ENCODE measurements at places on chromosomes 2 and 18.

- no peak for DNase-seq
Measured at GRCh38 chr18:76564655-76565237, 69.7 kb upstream of the ZNF516 start.

GRCh38 chr2:220767591-220768255, 804.4 kb downstream of the EPHA4 start:
- DNase-seq: no peak

DNA sequence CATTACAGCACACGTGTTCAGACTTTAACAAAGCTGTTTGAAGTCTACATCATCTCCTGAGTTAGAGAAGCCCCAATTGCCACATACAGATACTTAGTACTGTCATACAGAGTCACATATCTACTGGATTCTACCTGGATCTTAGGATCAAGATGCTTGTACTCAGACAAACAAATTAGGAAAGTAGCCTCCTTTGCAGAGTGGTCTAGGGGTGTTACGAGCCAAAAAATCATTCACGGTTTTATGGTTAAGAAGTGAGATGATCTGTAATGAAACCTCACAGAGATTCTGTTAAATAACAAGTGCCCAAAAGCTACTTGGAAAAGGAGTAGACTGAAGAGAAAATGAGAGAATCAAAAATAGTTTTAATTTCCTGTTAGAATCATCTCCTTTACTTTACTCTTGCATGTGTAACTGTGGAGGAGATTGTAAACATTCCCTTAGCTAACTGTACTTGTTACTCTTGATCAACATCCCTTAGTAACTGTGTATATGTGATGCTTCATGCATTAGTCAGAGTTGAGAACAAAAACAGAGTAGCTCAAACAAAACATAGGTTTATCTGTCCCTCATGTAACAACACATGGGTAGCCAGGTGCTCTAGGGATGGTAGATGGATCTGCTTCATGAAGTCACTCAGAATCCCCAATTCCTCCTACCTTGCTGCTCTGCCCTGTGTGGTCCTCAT, 16.4 kb upstream of the IL1RL1 start:
- no peak for DNase-seq

- no peak for DNase-seq
Measured at GRCh38 chr2:212052412-212053159, 486.0 kb downstream of the ERBB4 start.

GRCh38 chr2:120613742-120614571, 121.7 kb upstream of the GLI2 start:
- no peak for DNase-seq

DNA sequence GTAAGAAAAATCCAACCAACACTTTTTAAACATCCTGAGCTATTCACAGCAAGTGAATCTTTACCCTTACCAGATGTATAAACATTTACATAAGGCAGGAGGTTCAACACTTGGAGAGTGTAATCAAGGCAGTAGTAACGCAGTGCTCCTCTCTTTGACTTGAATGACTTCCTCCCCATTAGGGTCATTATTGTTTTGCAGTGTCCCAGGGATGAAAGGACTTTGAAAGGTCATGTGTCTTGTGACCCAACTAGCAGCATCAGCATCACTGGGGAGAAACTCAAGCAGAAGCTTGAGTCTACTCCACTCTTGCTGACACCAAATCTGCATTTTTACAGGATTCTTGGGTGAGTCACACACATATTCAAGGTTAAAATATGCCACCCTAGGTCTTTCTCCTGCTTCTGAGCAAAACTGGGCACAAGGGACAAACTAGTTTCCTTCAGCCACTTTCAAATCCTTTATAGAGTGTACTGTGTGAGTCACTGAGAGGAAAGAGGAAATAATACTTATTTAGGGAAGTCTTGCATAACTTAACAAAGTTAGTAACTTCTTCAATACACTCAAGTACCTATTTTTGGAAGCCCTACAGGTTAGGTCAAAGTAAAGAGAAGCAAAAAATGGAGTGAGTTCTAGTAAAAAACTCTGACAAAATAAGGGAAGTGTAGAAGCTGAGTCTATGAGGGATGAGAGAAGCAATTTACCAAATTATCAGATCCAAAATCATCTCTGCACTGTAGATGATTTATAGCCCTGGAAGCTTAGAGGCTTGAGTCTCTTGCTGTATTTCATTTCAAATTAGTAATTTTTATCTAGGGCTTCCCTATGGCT, 51.0 kb upstream of the EML4 start:
- no peak for DNase-seq

DNA sequence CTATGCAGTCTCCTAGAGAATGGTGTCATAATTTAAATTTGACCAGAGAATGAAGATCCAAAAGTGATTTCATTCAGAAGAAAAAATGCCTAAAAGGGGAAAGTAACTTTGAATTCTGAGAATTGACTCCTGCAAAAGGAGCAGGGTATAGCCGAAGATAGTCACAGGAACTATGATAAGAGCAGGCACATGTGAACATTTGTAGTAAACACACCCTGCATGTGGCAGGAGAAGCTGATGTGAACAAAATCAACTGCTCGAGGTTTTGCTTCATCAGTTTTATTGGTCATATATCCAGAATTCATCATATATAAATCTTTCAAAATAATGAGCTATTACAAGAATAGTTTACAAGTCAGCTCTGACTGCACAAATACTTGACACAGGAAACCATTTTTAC, 14.0 kb downstream of the MCFD2 start:
- DNase-seq: no peak

DNA sequence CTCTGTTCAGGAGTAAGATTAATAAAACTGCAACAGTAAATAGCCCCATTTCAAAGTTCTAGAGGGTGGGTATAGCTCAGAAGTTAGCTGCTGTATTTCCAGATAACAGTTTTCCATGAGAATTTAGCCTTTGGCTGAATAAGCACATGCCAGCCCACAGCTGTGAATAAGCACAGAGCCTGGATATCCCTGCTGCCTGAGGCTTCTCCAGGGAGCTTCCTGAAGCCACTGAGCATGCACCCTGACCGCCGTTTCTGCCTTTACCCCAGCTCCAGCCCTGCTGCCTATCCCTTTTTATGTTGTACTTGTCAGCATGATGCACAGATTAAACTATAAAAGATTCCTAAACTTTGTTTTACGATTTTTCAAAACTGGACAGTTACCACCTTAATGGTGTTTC, 85.3 kb downstream of the FEZ2 start:
- DNase-seq: no peak

DNA sequence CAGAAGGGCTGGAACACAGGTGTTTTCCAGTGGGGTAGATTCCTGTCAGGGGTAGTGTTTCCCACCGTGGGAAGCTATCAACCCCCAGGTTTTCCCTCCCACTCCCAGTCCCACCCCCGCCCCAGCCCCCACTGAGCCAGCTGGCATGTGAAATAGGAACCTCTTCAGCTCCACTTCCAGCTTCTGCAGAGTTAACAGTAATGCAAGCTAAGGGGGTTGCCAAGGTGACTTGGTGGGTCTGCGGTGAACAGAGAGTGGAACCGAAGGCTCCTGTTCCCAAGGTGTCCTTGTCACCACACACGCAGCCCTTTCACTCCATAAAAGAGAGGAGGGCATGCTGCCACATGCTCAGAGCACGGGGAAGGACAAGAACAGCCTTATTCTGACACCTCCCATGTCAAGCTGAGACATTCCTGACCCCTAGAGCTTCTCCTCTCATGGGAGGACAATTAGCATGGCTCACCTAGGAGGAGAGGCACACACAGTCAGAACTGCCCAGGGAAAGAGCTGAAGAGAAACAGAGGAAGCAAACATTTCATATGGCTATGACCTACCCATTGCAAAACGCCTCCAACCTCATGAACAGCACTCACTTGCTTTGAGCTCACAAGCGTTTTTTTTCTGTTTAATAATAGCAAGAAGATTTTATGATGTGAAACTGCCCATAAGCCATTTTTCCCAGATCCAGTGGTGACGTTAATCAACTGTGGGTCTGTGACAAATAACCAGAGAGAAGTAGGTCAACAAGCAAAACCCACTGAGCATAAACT, 39.8 kb upstream of the TBC1D8 start:
- no peak for DNase-seq

DNA sequence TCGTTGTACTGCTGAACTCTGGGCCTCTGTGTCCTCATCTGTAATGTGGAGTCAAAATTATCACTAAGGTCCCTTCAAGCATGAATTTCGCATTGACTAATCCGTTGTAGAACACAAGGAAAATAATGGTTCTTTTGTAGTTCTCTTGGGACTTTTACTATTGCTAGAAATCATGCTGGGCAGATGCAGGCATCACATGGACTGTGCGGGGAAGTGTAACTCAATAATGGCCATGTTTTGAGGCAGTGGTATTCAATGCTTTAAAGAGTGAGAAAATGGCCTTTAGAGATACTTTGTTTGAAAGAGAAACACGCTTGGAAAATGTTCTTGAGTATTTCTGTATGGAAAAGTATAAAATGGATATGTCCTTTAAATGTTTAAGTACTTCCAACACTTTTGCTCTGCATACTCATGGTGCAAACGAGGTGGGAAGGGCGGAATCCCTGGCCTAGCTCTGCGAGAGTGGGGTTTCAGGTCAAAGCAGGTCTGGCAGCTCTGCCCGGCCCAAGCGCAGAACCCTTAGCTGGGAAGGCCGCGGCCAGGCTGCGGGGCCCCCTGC, 117.3 kb upstream of the MSTN start:
- peak; percentile 31 for DNase-seq

DNA sequence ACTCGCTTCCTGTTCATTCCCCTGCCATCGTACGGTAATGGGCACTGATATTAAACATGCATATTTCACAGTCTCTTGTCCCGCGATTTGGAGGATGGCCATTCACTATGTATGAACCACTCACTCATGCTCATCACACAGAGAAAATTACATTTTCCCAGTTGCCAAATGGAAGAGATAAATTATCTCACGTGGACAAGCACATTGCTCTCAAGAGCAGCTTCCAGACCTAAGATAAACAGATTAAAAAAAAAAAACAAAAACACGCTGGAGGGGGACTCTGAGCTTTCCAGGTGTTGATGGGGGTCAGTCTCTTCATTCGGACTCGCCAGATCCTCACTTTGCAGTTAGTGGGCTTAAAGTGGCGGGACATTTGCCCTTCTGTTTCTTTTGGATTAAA, 1.7 kb upstream of the MAPK4 start:
- no peak for DNase-seq

DNA sequence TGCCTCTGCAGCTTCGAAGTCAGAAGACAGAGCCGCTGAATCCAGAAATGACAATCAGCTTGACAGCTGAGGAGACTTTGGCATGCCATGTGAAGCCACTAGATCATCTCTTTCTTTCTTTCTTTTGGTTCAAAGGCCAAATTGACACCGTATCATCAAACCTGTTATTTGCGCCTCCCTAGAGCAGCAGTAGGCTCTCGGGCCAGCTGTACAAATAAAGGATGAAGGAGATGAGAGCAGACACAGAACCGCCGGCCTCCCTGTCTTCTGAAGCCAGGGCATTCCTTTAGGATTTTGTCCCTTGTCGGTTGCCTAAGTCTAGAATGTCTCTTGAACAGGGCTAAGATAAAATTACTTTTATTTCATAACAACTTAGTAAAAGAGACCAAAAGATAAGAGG, 36.8 kb downstream of the COL4A4 start:
- no peak for DNase-seq

- no peak for DNase-seq
Measured at GRCh38 chr2:126784621-126785020, 114.1 kb upstream of the TEX51 start.

DNA sequence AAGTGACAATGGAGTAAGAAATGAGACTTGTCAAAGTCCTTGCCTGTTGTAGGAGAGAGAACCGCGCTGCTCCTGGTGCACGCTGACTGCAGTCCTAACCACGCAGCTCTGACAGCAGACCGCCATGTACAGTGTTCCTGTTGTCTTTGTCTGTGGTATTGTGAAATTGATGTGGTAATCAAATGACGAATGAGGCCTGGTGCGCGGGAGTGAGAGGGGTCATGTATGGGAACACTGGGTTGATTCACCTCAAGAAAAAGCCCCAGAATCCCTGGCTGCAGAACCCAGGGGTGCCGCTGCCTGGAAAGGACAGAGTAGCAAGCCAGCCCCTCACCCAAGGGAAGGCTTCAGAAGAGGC, 64.0 kb downstream of the INPP4A start:
- DNase-seq: no peak

DNA sequence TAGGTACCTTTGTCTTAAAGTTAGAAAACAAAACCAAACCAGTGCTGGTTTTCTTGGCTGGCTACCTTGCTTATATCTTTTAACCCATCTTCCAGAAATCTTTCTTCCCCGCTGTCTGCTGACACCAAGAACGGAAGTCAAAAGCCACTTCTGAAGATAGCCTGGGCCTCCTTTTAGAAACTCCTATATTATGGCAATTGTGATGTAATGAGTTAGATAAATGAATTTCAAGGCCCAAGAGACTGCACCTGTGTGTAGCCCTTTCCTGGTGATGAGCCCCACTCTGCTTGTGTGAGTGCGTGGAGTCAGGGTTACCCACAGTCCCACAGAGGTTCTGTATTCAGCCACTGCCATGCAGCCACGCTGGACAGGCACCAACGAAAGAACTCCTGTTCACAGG, 60.7 kb downstream of the ARMC9 start:
- DNase-seq: no peak

- no peak for DNase-seq
Measured at GRCh38 chr18:4208366-4208765, 246.7 kb downstream of the DLGAP1 start.

- no peak for DNase-seq
Measured at GRCh38 chr2:179785902-179786301, 75.5 kb downstream of the ZNF385B start.

GRCh38 chr2:191246820-191247380, 1.7 kb downstream of the MYO1B start:
- DNase-seq: no peak

GRCh38 chr2:207048416-207048815, 109.1 kb downstream of the CPO start:
- no peak for DNase-seq

GRCh38 chr18:34942975-34943374, 98.2 kb upstream of the MAPRE2 start:
- no peak for DNase-seq

DNA sequence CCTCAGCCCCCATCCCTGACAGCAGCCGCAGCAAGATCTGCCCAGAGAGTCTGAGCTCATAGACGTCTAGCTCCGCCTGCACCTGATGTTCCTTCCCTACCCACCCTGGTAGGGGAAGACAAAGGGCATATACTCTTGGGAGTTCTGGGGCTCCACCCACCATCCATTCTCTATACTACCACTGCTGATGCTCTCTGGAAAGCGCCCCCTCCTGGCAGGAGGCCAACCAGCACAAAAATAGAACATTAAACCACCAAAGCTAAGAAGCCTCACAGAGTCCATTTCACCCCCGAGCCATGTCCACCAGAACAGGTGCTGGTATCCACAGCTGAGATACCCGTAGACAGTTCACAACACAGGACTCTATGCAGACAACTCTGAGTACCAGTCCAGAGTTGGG, 662.6 kb upstream of the FAM98A start:
- DNase-seq: no peak

- no peak for DNase-seq
Measured at GRCh38 chr2:223005496-223005895, 46.5 kb upstream of the KCNE4 start.

DNA sequence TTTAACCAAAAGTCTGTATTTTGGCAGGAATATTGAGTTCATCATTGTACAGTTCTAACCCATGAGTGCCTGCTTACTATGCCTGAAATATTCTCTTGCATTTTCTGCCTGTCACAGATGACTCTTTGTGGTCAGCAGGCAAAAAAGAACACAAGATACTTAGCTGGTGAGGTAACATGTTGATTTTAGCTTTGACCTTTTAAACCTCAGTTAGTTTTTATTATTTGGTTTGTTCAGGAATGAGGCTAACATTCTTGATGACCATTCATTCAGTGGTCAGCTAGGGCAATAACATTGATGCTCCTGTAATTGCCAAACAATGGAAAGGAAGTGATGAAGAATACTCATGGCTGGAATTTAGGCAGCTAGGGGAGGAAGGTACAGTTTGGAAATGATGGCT, 491.2 kb downstream of the PIK3C3 start:
- DNase-seq: no peak
